ENCODE measurements at places on chromosomes 7 and 10.

DNA sequence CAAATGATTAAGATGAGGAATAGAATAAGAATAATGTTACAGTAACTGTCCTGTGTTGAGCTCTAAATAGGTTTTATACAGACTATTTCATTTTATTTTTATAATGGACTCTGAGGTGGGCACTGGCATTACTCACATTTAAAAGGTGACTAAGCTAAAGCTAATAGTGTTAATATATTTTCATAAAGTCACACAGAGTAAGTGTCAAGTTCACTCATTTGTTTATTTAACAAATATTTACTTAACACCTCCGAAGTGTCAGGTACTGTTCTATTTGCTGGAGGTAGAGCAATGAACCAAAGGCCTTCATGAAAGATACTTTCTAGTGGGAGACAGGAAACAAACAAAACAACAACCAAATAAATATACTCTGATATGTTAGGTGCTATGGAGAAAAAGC lies 44.0 kb downstream of the ASB4 start:
- DNase-seq: no peak
- no peaks in the 10 kb centered on the region for H3K36me3 ChIP-seq
- H3K27ac ChIP-seq: no peak overlapping the region
- peaks cover 3% of the 10 kb centered on the region for H3K4me1 ChIP-seq
- H3K4me3 ChIP-seq: no peak overlapping the region

DNA sequence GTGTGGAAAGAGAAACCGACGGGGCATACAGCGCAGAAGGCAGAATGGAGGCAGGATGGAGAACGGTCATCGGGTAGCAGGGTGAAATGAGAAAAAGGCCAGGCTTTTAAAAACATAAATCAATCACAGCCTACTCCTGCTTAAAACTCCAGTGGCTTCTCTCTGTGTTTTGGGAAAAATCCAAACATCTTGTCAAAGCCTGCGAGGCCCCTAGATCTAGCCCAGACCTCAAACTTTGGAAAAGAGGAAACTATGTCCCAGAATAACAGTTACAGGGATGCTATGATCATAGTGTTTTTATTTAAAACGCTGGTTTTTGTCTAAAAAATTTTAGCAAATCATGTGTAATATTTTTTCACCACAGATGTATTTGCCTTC lies 41.1 kb downstream of the PPP1R3C start:
- H3K4me3 ChIP-seq: no peak overlapping the region
- peaks cover 2% of the 10 kb centered on the region for H3K27me3 ChIP-seq
- H3K4me1 ChIP-seq: peaks cover 31% of the 10 kb centered on the region
- no peaks in the 10 kb centered on the region for H3K36me3 ChIP-seq
- DNase-seq: no peak

GRCh38 chr10:70369498-70370018 lies 12.9 kb downstream of the LRRC20 start:
- DNase-seq: no peak
- peaks cover 3% of the 10 kb centered on the region for H3K4me1 ChIP-seq
- H3K27me3 ChIP-seq: no peaks in the 10 kb centered on the region
- H3K36me3 ChIP-seq: peaks cover 15% of the 10 kb centered on the region
- no peak overlapping the region for H3K27ac ChIP-seq

GRCh38 chr10:62037166-62037831 lies 135.8 kb downstream of the ARID5B start:
- no peaks in the 10 kb centered on the region for H3K27me3 ChIP-seq
- no peak for DNase-seq
- H3K36me3 ChIP-seq: no peaks in the 10 kb centered on the region
- no peak overlapping the region for H3K27ac ChIP-seq
- no peaks in the 10 kb centered on the region for H3K4me1 ChIP-seq
- H3K4me3 ChIP-seq: no peak overlapping the region

DNA sequence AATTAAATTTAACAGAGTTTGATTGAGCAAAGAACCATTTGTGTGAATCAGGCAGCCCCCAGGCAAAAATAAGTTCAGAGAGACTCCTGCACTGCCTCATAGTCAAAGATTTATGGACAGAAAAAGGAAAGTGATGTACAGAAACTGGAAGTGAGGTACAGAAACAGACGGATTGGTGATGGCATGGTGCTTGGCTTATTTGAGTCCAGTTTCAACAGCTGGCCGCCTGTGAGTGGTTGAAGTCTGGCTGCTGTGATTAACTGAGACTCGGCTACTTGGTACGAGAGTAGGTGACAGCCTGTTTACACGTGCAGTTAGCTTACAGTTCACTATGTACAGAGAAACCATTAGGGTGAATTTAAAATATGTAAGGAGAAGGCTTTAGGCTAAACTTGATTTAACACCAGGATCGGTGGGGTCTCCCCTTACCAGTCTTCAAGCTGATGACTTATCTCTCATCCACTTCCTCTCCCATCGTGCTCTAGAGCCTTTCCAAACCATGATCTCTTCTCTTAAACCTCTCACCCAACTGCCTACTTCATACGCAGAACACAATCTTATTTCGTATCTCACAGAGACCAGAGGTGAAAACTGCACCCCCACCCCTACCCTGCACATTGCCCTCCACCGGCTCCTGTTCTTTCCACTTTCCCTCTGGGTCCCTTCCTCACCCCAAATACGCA lies 5.0 kb upstream of the MSMB start:
- no peaks in the 10 kb centered on the region for H3K27me3 ChIP-seq
- H3K4me3 ChIP-seq: no peak overlapping the region
- no peaks in the 10 kb centered on the region for H3K36me3 ChIP-seq
- H3K27ac ChIP-seq: no peak overlapping the region

DNA sequence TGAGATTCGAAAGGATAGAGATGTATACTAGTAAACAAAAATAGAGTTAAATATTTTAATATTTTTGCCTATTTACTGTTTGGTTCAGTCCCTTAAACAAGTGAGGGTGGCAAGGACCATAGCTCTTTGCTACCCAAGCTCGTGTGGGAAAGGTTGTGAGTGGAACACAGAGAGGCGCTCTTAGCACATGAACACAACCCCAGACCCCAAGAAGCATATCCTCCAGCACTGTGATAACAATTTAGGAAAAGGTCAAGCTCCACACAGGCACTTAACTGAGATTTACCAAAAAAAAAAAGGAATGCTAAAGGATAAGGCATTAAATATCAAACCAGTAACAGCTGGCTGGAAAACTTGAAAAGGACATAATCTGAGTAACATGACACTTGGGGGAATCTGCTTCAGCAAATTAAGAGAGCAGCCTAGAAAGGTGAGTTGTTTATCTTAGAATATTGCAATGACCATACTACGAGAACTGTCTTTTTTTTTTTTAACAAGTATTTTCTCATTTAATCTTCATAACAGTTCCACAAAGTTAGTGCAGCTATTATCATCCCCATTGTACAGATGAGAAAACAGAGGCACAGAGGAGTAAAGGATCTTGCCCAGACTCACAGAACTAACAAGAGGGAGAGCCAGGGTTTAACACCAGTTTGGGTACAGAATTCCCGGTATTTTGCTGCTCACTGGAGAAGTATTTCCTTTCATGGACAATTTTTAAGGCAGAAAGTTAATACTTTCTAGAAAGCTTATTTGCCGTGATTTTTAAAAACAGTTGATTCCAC lies 303.5 kb upstream of the AOAH start:
- H3K27ac ChIP-seq: no peak overlapping the region
- no peaks in the 10 kb centered on the region for H3K4me1 ChIP-seq
- no peak overlapping the region for H3K4me3 ChIP-seq
- no peak for DNase-seq
- H3K36me3 ChIP-seq: no peaks in the 10 kb centered on the region

GRCh38 chr10:24793648-24794379 lies 70.1 kb upstream of the ARHGAP21 start:
- H3K4me3 ChIP-seq: no peak overlapping the region
- no peaks in the 10 kb centered on the region for H3K36me3 ChIP-seq
- H3K4me1 ChIP-seq: peaks cover 4% of the 10 kb centered on the region
- H3K27ac ChIP-seq: no peak overlapping the region
- H3K27me3 ChIP-seq: no peaks in the 10 kb centered on the region
- DNase-seq: no peak

- H3K4me3 ChIP-seq: no peak overlapping the region
- DNase-seq: peak; percentile 64
- H3K27ac ChIP-seq: no peak overlapping the region
- no peaks in the 10 kb centered on the region for H3K36me3 ChIP-seq
These were observed 43.7 kb upstream of the MKI67 start for GRCh38 chr10:128169811-128170379.

GRCh38 chr7:87218796-87219544 lies 562 bp downstream of the TMEM243 start:
- H3K36me3 ChIP-seq: no peaks in the 10 kb centered on the region
- H3K27ac ChIP-seq: peak overlapping the region; percentile 54
- peaks cover 13% of the 10 kb centered on the region for H3K27me3 ChIP-seq
- H3K4me1 ChIP-seq: peaks cover 7% of the 10 kb centered on the region
- peak overlapping the region; percentile 76 for H3K4me3 ChIP-seq

DNA sequence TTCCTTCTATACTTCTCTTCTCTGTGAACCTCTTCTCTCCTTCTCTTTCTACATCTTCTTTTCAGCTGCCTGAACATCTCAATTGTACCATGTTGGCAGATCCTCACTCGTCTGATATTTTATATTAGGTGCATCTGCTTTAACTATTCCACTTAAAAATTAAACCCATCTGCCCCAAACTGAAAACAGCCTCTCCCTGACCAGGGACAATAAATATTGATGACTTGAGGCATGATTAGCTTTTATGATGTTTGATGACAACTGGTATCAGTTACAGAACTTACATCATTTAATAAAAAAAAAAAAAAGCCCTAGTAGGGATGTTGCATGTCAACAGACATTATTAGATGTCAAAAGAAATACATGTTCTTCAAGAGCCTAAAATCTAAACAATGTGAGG lies 79.8 kb upstream of the HABP2 start:
- no peaks in the 10 kb centered on the region for H3K27me3 ChIP-seq
- H3K36me3 ChIP-seq: no peaks in the 10 kb centered on the region
- DNase-seq: no peak
- H3K27ac ChIP-seq: no peak overlapping the region
- H3K4me1 ChIP-seq: no peaks in the 10 kb centered on the region

- H3K27ac ChIP-seq: peak overlapping the region; percentile 45
- H3K4me3 ChIP-seq: no peak overlapping the region
- H3K27me3 ChIP-seq: peaks cover 17% of the 10 kb centered on the region
- H3K36me3 ChIP-seq: no peaks in the 10 kb centered on the region
These were observed 241.5 kb upstream of the SP8 start for GRCh38 chr7:21028186-21028585.

DNA sequence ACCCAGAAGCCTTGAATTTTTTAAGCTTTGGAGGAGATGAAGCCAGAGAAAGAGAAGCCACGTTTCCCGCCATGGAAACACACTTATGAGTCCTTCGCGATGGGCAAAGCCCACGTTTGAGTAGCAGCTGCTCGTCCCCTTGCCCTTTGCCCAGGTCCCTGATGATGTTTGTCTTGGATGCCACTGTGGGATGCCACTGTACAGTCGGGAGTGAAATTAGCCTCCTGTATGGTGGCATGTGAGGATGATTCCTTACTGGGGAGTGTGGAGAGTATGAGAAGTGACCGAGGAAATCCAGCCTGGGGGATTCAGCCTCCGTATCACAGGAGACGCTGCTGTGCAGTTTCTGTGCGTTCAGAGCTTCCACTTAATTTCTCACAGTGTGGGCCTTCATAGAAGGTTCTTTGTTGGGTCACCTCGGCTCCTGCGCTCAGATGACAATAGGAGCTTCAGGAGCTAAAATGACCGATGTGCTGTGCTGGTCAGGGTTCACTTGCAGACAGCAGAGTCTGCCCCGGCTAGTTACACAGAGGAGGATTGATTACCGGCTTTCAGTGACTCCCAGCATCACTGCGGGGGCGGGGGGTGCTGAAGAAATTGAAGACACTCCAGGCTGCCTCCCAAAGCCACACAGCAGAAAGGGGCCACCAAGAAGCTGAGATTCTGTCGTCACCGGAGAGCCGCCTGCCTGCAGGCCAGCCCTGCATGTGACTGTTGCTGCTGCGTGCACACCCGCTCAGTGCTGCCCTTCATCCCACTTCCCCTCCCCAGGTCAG lies 122.1 kb upstream of the SFMBT2 start:
- H3K27me3 ChIP-seq: no peaks in the 10 kb centered on the region
- no peak for DNase-seq
- H3K36me3 ChIP-seq: no peaks in the 10 kb centered on the region
- peaks cover 9% of the 10 kb centered on the region for H3K4me1 ChIP-seq

- DNase-seq: no peak
- no peaks in the 10 kb centered on the region for H3K4me1 ChIP-seq
- H3K27me3 ChIP-seq: no peaks in the 10 kb centered on the region
- no peak overlapping the region for H3K27ac ChIP-seq
These were observed 7.3 kb upstream of the PNLIP start for GRCh38 chr10:116538456-116538855.

DNA sequence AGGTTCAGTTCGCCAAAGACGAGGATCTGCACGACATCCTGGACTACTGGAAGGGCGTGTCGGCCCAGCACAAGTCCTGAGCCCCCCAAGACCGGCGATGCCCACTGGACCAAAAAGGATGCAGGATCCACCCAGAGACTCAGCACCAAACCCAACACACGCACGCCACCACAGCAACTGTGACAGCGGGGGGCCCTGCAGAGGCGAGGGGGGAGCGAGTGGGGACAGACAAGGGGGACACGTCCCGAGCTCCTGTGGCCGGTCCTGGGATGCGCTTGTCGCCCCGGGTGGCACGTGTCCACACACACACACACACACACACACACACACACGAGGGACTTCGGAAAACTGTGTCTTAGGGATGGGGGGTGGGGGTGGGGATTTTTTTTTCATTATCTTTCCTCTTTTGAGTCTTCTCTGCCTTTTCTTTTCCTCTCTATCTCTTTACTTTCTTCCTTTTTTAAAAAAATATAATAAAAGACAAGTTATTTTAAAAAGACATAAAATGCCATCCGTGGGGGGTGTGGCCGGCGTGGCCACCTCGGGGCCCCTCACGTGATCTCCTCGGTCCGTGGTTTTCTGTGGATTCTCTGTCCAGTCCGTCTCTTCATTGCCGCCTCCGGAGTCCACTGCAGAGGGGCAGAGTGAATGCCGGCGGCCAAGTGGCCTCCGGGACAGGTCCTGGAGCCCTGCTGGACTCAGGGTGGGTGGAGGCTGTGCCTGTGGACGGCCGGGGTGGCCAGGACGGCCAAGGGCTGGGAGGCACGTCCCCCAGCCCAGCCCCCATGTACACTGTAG lies 77.1 kb downstream of the ELFN1 start:
- no peaks in the 10 kb centered on the region for H3K27me3 ChIP-seq

DNA sequence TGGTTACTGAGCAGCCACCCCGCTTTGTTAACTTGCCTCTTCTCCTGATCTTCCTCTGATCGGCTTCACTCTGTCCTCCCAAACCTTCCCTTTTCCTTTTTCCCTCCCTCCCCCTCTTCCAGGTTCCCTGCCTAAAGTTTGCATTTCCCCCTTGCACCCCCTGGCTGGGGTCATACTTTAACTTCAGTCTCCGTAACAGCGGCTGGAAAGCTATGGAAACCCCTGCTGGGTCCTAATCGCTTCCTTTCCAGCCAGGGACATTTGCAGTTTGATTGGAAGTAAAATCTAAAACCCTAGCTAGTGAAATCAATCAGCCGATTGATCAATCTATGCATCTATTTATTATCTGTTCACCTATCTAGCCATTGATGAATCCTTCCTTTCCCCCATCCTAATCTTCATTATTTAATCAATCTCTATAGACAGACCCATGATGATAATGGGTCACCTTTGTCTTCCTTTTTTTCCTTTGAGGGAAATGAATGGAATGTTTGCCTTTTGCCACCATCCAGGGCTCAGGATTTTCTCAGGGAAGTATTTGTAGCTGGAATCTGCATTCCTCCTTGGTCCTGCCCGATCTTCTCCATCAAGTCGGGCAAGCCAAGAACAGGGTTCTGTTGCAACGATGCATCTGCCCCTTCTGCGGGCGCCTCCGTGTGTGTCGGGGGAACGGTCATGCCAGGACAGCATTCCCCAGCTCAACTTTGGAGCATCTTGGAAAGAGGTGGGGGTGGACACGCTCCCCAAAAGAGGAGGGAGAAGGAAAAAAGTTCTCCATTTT lies 8.8 kb downstream of the GATA3 start:
- peaks cover 77% of the 10 kb centered on the region for H3K27me3 ChIP-seq
- H3K4me3 ChIP-seq: no peak overlapping the region
- no peak for DNase-seq
- H3K4me1 ChIP-seq: peaks cover 9% of the 10 kb centered on the region
- no peak overlapping the region for H3K27ac ChIP-seq
- H3K36me3 ChIP-seq: peaks cover 3% of the 10 kb centered on the region
